ENCODE measurements at places on chromosomes 5 and 9. TPM values are rescaled to one million over a fixed set of nuclear protein-coding genes. Genes with fewer than 3 reads are reported as not detected.

GRCh38 chr5:83844449-83845068 lies 123.9 kb upstream of the HAPLN1 start:
- no peak for DNase-seq

DNA sequence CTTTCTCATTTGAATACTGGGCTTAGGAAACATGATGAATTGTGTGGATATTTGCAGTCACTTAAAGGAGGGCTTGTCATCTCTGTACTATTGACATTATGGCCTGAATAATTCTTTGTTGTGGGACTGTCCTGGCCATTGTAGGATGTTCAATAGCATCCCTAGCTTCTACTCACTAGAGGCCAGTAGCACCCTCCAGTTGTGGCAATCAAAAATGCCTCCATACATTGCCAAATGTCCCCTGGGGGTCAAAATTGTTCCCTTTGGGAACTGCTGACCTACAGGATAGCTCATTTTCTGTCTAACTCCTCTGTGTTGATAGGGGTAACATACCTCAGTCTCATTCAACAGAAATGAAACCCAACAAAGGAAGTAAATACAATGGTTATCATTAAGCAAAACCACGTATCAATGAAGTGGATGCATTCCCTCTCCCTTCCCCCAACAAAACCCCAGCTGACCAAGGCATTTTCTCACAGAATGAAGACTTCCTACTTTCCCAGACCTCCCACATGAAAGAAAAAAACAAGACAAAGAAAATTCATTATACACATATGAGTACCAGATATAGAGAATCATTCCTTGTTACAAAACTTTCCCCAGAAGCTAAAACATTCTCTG lies 18.1 kb downstream of the FYB1 start:
- DNase-seq, result no peak

GRCh38 chr5:73464016-73464745 lies 15.6 kb upstream of the FOXD1 start:
- no peak for DNase-seq

DNA sequence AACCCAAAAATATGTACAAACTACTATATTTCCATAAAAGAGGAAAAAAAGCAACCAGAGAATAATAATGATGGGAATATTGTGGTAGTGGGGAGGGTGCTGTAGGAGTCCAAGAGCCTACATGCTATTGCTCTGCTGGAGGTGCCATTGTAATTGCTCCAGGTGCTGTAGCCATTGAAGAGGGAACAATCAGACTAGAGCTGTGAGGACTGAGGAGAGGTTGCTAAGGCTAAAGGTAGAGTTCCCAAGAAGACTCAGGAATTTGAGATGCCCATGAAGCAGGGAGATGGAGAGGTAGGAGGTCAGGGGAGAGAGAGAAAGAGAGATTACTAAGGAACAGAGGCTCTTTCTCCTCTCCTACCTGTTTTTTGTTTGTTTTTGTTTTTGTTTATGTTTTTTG lies 394.0 kb downstream of the DMRTA1 start:
- DNase-seq, result no peak

- no peak for DNase-seq
These were observed 354.8 kb downstream of the TMEM232 start for GRCh38 chr5:110371725-110372041.

- no peak for DNase-seq
These were observed 536 bp downstream of the FEM1C start for GRCh38 chr5:115544043-115544435.

DNA sequence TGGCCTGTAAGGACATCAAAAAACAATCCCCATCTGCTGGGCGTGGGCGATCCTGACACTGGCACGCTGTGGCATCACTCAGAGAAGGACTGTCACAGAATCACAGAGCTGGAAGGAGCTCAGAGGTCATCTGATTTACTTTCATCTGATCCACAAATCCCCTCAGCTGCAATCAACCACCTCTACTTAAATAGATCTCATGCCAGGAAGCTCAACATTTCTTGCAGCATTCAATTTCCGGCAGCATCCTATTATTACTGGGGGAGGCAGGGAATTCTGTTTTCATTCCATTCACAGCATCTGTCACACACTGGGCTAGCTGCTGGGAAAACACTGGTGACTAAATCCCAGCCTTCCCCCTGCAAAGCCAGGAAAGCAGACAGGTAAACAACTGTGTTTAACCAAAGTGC lies 38.3 kb downstream of the RETREG1 start:
- DNase-seq, result no peak

- DNase-seq, result no peak
These were observed 2276.3 kb downstream of the MAT2B start for GRCh38 chr5:165781738-165782137.

DNA sequence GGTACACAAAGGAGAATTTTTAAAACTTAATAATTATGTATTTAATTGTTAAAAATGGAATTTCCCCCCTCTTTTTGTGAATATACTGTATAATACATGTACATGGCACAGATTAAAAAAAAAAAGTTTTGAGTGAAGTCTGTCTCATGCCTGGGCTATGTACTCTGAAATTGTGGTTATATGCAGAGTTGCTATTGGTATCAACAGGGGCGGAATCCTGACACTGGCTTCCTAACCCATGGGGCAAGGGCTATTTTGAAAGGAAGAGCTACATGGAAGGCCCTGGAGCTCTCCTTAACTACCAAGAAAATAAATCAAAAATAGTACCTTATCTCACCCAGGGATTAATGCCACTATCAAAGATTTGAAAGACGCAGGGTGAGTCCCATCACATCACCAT lies 865 bp upstream of the FAM193B start:
- no peak for DNase-seq

- DNase-seq, result no peak
These were observed 54.6 kb downstream of the GNA14 start for GRCh38 chr9:77593528-77593927.

DNA sequence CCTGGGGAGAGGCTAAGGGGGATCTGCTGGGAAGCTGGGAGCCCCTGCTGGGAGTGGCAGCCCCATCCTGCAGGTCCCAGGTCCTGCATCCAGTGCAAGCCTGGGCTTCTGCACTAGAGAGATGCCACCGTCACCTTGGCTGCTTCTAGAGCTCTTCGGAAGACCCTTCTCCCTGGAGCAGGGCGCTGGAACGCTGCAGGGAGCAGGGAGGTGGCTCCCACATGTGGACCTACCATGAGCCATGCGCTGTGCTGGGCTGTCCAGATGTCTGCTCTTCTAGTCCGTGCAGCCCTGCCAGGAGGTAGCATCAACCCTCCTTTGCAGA lies 90.9 kb upstream of the PHYKPL start:
- DNase-seq, result no peak

DNA sequence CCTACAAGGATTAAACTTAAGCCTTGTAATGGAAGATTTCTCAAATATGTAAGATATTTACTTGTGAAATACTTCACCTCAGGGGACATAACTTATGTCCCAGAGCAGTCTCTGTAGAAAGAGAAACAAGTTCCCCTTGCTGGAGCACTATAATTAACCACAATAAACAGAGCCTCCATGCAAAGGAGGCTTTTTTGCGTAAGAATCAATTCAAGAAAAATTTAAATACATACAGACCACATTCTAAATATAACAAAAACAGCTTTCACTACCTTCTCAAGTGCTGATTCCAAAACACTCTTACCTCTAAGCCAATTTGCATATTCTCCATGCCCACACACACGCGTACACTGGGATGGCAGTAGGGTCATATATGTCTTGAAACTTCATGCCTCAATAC lies 30.7 kb upstream of the CCNB1 start:
- no peak for DNase-seq

GRCh38 chr9:3586066-3586465 lies 60.3 kb upstream of the RFX3 start:
- no peak for DNase-seq

DNA sequence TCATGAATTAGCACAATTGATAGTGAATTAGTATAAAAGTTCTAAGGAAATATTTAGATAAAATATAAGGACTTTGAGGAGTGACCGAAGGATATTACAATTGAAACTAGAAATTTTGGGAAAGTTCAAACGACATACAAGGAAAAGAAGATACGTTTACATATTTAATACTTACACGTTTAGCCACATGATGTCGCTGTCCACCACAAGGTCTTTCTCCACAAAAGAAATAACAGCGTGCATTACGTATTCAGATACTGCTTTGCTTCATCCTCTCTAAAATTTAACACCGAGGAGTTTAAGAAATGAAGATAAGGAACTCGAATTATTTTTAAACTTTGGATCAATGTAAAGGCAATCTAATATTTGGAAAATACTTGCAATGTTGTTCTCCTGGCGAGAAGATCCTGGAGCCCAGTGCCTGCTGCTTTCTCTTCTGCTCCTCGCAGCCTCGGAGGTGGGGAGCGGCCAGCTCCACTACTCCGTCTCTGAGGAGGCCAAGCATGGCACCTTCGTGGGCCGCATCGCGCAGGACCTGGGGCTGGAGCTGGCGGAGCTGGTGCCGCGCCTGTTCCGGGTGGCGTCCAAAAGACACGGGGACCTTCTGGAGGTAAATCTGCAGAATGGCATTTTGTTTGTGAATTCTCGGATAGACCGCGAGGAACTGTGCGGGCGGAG lies at the start of gene PCDHA3:
TSS of gene PCDHA3 (plus strand) at position 242 of the 678 bp plus-strand sequence.
- no peak for DNase-seq

DNA sequence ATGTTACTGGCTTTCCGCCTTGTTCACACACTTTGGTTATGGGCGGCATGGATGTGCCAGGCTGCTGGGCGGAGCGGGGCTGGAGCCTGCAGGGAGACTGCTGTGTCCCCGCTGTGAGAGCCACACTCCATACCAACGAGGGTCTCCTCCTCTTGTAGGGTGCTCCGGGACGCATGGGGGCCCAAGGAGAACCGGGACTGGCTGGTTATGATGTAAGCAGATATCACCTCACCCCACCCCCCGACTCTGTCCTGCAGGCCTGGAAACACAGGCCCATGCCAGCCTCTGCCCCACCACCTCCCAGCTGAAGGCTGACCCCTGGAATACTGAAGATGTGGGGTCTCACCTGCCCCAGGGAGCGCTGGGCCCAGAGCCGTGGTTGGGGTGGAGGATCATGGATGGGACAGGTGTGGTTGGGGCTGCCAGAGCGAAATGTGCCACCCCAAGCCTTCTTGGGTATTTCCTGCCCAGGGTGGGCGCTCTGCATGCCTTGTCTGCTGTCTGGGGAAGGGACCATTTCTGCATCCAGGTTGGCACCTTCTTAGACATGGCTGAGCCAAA lies 39.3 kb upstream of the ORM1 start:
- DNase-seq, result peak; percentile 78

DNA sequence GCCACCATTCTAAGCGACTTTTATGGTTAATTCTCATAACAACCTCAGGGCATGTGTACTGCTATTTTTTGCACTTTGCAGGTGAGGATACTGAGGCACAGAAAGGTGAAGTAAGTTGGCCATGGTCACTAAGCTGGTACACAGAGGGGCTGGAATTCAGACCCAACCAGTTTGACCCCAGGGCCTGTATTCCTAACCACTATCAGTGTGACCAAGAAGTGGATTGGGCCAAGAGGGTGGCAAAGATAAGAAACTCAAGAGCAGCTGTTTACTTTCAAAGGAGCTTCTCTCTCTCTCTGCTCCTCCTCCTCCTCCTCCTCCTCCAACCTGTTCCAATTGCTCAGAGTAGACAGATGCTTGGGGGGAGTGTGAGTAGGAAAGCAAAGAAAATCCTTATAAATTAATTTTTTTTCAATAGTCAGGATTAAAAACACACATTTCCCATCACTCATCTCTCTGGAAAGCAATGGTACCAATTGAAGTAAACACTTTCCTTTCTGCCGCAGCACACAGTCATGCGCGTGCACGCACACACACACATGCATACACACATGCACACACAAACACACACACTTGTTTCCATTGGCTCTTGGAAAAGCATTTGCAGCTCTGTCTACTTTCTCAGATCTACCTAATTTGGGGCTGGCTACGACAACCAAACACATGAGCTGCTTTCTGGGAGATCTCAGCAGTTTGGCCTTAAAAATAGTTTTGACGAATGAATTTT lies 736.7 kb upstream of the WWC1 start:
- no peak for DNase-seq

GRCh38 chr5:123476731-123477130 lies 35.2 kb upstream of the CSNK1G3 start:
- no peak for DNase-seq

DNA sequence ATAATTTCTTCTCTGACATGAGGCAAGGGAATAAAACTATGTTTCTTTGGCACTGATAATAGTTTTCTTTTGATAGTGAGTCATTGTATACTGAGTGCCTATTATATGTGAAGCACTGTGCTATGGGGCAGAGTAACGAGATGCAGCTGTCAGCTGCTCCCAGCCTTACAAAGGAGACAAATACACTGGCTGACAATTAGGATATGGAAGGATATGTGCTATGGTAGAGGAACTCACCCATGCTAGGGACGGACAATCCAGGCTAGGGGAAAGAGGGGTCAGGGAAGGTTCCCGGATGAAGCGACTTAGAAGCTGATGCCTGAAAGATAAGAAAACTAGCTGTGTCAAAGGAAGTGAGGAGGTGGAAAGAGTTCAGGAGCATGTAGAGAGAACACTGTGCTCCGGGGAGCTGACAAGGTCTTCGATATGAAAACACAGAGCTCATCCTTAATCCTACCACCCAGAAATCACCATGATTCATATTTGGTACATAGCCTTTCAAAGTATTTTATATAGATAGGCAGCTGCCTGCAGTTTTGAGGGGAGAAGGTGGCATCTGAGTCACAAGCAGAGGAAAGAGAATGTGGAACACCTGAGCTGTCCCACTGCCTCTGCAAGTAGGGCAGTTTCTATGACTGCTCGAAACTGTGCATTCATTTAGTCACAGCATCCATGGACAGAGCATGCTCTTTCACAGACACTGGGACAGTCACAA lies 12.1 kb downstream of the BSPRY start:
- DNase-seq, result peak; percentile 6

The FAM151B gene
- total RNA-seq, result 4.0 TPM

The SLC46A2 gene
- 0.35 TPM for total RNA-seq

The FAM240B gene
- total RNA-seq, result not detected

The SAXO1 gene
- not detected for total RNA-seq
